ENCODE measurements at places on chromosomes 4 and X.

DNA sequence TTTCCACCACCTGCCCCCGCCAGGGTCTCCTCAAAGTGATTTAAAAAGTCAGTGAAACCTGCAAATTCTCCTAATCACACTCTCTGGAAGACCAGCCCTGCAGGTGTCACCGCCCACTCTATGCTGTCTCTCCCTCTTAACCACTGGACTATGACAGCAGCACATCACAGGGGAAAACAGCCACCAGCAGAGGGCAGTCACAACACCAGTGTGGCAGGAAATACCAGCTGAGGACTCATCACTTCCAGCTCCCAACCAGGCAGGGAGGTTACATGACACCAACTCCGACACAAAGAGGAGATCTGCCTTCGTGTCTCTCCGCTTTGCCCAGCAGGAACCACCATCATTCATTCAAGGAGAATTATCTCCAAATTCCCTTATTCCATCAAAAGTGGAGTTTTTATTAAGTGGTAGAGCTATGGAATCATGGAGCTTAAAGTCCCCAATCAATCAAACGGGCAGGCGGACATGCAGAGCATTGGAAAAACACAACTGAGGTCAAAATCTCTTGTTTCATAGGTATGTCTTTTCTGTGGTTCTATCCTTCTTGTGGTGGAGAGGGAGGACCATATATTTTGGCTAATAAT, 91.3 kb downstream of the NSUN7 start:
- peak; percentile 56 for DNase-seq

DNA sequence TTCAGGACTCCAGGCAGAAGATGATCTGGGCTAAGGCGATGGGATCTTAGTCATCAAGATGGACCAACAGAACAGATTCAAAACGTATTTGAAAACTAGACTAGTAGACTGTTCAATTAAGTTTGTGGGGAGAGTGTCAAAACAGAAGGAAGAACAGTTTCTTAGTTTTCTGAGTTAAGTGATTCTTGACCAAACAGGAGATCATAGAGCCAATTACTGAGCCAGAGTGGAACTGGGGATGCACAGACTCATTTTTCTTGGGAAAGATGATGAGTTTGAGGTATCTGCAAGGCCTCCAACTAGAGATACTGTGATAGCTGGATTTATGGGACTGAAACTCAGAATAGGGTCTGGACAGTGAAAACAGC, 119.5 kb downstream of the REELD1 start:
- no peak for DNase-seq

- no peak for DNase-seq
Measured at GRCh38 chr4:185524888-185525863, 10.1 kb downstream of the PDLIM3 start.

DNA sequence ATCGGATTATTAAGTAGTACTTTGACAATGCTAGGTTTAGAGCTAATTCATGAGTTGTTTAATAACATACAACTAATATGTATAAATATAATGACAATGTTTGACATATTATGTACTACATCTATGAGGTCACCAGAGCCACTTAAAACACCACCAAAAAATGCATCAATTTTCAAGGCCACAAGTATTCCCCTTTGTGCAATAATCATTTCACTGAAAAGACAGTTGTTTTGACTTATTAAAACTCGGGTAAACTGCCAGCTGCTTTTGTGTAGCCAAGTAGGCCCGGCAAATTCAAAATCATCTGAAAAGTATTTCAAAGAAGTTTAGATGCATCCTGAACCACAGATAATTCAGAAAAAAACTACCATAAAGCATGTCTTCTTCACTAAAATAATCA, 48.7 kb downstream of the CLOCK start:
- no peak for DNase-seq

- no peak for DNase-seq
Measured at GRCh38 chr4:53490965-53491622, 100.2 kb downstream of the LNX1 start.

GRCh38 chrX:32408389-32408788, 803.0 kb downstream of the DMD start:
- DNase-seq, result no peak

GRCh38 chr4:158938220-158939044, 164.4 kb upstream of the RAPGEF2 start:
- no peak for DNase-seq

- DNase-seq, result no peak
Measured at GRCh38 chr4:84058201-84058600, 440.9 kb downstream of the NKX6-1 start.

DNA sequence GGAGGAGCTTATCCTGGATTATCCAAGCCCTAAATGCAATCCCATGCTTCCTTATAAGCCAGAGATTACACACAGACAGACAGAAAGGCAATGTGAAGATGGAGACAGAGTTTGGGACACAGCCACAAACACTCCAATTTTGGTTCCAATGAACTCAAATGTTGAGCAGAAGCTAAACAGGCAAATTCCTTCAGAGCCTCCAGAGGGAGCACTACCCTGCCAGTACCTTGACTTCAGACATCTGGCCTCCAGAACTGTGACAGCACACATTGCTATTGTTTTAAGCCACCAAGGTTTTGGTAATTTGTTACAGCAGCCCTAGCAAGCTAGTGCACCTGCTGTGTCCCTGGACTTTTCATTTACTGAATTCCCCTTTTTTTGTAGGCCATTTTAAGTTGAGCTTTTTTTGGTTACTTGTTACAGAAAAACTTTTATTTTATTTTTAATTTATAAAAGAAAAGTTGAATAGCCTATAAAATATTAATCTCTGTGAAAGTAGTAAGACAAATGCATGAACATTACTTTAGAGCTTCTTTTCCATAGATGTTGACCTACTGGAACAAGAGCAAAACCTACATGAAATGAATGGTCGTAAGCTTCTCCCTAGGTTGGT, 33.4 kb upstream of the SRD5A3 start:
- no peak for DNase-seq

- DNase-seq, result no peak
Measured at GRCh38 chr4:20552004-20552403, 148.3 kb upstream of the PACRGL start.

- no peak for DNase-seq
Measured at GRCh38 chr4:186104890-186105646, 564 bp downstream of the FAM149A start.

DNA sequence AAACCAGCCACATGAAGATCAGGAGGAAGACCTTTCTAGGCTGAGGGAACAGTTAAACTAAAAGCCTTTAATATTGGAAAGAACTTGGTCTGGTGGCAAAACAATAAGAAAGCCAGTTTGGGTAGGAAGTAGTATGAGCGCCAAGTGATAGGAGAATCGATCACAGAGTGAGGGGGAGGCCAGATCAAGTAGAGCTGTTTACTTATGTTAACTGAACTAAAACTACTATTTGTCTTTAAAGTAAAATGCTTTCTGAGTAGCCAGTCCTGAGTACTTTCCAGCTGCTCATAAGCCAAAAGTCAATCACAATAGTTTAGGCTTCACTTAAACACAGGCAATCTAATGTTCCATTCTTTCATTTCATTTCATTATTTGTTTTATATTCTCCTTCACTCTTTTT, 62.8 kb upstream of the RPA4 start:
- no peak for DNase-seq

DNA sequence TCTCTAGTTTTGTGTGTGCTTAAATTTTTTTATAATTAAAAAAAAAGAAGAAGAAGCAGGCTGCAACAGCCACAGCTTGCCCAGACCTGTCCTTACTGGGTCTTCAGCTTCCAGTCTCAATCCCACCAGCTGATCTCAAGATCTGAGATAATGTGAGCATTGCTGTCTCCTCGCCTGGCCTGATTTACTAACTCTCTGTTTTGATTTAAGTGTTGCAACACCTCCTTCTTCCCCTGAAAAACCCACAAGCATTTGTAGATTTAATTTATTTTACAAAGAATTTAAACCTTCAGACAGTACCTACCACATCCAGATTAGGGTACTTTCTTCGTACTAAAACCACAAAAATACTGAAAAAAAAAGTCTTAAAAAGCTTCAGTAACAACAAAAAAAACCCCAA, 38.0 kb downstream of the FAM241A start:
- DNase-seq, result no peak

DNA sequence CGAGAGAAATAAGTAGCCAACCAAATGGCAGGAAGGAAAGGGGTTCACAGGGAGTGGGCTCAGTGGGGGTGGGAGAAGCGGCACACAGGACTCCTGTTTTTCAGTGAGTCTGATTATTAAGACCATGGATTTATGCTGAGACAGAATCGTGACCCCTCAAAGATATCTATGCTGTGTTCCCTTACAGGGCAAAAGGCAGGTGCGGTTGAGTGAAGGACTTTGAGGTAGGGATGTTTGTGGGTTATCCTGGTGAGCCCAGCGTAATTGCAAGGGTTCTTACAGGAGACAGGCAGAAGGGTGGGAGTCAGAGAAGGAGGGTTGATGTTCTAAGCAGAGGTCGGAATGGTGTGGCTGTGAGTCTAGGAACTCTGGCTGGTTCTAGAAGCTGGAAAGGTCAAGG, 73.0 kb downstream of the EVC start:
- DNase-seq, result no peak

DNA sequence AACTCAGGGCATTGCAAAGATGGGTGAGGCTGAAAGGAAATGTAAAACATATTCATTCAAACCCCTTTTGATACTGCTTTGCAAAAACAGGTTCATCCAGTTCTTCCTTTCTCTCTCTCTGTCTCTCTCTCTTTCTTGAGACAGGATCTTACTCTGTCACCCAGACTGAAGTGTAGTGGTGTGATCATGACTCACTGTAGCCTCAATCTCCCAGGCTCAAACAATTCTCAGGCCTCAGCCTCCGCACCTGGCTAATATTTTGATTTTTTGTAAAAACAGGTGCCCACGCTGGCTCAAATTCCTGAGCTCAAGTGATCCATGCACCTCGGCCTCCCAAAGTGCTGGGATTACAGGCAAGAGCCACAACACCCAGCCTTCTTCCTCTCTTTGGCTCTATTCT, 15.6 kb upstream of the DCHS2 start:
- DNase-seq, result no peak

DNA sequence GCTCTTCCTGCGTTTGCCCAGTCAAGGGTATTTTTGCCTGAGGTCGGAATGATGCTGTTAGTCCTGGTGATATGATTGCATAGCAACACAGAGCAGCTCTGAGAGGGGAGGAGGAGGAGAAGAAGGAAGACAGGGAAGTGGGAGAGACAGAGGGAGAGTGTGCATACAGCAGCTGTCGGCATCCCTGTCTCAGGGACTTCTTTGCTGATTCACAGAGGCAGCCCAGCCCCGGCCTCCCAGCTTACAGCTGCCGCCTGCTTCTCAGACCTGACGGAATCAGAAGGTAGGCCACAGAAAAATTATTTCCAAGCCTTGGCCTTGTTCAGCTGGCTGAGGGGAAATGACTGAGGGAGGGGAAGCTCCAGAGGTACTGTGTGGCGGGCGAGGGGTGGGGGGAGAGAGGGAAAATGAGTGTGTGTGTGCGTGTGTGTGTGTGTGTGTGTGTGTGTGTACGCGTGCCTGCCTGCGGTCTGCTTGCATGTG, 319 bp downstream of the DRP2 start:
- DNase-seq, result no peak

- DNase-seq, result no peak
Measured at GRCh38 chr4:153398713-153399112, 54.2 kb downstream of the MND1 start.

GRCh38 chr4:24657768-24658617, 73.6 kb upstream of the DHX15 start:
- DNase-seq, result no peak

DNA sequence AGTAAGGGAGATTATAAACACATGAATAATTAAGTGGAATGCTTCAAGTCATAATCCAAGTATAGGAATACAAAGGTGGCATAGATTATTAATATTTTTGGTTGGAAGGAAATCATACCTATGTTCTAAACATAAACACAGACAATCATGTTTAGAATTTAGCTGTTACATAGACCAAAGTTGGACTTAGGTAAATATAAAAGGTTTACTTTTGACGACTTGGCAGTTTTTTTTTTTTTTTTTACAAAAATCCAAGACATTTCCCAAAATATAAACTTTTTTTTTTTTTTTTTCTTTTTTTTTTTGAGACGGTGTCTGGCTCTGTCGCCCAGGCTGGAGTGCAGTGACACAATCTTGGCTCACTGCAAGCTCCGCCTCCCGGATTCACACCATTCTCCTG, 3.5 kb upstream of the N4BP2 start:
- no peak for DNase-seq

- DNase-seq, result no peak
Measured at GRCh38 chr4:8070736-8071718, 87.6 kb downstream of the ABLIM2 start.

- DNase-seq, result no peak
Measured at GRCh38 chr4:145679520-145679919, 426 bp upstream of the C4orf51 start.

DNA sequence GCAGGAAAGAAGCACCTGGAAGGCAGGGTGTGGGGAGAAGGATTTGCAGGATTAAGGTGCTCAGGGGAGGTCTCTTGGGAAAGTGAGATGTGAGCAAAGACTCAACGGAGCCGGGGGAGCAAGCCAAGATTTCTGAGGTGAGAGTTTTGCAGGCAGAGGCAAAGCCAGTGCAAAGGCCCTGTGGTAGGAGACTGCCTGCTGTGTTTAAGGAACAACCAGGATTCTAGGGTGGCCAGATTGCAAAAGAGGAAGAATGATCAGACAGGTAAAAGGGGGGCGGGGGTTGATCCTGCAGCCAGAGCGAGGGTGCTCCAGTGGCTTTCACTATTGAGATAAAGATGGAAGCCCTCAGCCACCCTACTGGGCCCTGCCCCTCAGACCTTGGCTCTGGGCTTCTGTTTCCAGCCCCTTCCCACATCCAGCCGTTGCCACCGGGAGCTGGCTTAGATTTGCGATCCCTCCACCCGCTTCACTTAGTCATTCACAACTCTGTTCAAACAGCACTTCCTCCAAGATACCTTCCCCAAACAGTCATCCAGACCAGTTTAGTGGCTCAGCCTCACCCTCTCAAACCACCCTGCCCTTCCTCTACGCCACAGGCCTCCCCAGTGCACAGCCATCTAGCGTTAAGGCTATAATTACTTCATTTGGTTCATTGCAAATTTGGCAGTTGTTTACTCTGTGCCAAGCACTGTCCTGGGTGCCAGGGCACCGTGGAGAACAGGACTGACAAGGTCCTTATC, 23.3 kb upstream of the BCOR start:
- no peak for DNase-seq

DNA sequence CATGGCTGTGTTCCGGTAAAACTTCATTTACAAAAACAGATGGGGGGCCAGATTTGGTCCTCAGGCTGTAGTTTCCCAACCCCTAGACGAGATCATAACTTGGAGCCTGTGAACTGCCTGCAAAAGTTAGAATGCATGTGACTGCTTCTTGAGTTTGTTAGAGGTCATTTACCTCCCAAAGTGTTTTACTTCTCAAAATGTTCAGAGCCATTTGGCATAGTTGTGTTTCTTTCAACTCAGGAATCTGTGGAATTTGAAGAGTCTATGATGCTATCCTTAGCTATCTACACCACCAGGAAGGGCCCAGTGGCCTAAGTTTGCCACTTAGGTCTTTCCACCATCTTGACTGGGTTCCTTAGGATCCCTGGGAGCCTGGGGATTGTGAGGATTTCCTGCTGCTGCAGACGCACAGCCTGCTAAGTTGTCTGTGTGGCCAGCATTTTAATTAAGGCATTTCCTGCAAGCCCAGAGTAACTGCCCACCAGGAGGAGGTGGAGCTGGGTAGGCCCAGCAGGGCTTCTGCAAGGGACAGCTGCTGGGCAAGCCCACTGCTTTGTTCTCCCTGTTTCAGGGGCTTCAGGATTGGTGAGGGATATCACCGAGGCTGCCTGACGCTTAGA, 53.1 kb downstream of the CCNI start:
- no peak for DNase-seq

GRCh38 chrX:3191796-3192195, 150.5 kb downstream of the ARSF start:
- DNase-seq, result no peak

Measured in stimulated activated CD4-positive, alpha-beta T cell treated with anti-CD3 and anti-CD28 coated beads, TNF-alpha, amount 100 ng/mL, for 1 hour (primary cell).